ENCODE measurements at places on chromosomes 7 and 10.

DNA sequence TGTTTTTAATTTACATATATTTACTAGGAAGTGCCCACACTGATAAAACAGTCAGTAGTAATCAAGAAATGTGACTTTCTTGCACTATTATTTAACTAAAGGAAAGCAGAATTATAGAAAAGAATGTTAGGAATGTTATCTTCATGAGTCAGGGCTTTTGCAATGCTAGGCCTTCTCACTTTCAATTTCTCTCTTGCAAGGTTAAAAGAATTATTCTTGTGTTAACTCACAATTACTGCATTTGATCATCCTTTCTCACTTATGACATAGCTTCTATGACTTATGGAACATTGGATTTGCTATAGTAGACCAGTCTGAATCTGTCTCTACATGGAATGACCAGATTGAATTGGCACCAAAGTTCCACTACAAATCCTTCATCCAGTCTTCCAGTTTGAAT, 192.4 kb downstream of the SDK1 start:
- no peak for DNase-seq

- DNase-seq, result no peak
Observed at GRCh38 chr10:75632805-75633462, 201.5 kb downstream of the LRMDA start.

DNA sequence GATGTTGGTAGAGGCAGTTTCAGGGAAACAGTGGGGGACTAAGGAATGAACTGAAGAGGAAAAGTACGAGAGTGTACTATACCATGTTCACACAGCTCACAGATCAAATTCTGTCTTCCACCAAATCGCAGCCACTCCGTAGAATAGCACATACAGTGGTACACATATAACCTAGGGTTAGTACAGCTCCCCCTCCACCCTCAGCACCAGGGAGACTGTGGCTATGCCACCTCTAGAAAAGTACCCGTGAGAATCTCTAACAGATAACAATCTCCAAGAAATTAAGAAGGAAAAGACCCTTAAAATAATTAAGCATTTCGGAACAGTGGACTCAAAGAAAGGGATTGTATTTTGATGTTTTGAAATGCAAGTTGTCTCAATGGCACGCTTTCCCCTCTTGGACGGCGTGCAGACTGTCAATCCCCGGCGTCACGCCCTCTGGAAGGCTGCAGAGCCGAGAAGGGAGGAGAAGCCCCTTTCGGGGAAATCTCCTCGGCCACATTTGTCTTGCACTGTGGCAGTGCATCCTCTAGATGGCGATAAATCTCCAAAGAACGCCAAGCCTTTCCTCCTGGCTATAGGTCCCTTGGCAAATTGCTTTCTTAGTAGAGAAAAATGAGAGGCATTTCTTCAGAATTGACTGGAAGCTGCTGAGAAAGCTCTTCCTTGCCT, 345.0 kb downstream of the REEP3 start:
- DNase-seq, result no peak

DNA sequence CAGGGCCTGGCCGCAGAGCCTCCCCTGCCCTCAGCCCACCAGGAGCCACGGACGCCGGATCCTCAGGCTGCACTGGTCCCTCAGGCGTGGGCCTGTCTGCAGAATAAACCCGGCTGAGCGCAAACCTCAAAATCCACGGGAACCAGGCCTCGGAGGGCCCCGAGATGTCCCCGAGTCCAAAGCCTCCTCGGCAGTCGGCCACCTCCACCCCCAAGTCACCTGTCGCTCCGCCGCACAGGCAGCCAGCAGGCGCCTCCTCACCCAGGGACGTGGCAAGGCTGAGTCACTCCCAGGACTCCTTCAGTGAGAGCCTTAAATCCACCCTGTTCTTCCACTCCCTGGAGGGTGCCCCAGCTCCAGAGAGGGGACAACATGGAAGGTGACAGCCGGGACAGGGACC, 33.2 kb downstream of the STK32C start:
- peak; percentile 66 for DNase-seq

DNA sequence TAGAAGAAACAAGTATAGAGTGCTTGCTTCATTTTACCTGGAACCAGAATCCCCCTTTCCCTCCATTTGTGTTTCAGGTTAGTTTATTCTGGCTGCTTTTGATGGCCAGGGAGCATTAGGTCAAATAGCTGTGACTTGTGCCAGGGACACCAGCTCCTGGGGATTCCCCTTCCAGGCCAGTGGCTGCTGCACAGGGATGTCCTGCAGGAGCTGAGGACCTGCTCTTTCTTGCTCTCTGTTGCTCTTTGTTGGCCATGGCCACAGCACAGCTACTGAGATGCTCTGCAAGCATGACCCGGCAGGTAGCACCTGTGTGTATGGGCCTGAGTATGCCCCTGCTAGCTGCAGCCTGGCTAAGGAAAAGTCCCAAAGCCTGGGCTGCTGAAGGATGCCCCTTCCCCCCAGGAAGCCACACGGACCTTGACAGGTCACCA, 208.9 kb downstream of the EBF3 start:
- DNase-seq, result no peak

GRCh38 chr10:97069576-97070362, 116.0 kb downstream of the SLIT1 start:
- DNase-seq, result no peak

GRCh38 chr7:116610210-116610609, 61.8 kb upstream of the MET start:
- no peak for DNase-seq

DNA sequence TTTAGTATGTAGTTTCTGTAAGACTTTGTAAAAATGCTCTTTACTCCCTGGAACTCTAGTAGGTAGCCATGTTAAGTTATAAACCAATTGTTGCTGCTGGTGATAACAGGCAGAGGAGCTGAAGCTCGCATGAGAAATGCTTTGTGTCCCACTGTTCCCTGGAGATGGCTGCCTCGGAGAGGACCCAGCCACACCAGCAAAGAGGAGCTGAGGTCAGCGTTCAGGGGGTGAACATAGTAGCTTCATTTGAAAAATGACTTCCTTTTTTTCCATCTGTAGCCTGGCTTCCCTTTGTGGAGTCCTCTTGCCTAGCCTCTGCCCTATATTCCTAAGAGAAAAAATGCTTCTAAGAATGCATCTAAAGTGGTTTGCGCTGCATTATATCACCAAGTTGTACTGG, 20.3 kb downstream of the CELF2 start:
- DNase-seq, result no peak

Measured in Right ventricle myocardium inferior (tissue), 1 donor.